Left renal pelvis (tissue), 4 donors: ENCODE measurements at places on chromosomes 5 and 9. TPM values are rescaled to one million over a fixed set of nuclear protein-coding genes. Genes with fewer than 3 reads are reported as not detected.

FAM169A gene
- 14.1 TPM for polyA plus RNA-seq

FYB1 gene
- polyA plus RNA-seq = 3.7 TPM

SFXN1 gene
- polyA plus RNA-seq = 32.9 TPM

FOXI1 gene
- polyA plus RNA-seq = 8.9 TPM

SPATA31E1 gene
- not detected for polyA plus RNA-seq

NUTM2F gene
- 0.07 TPM for polyA plus RNA-seq

DNA sequence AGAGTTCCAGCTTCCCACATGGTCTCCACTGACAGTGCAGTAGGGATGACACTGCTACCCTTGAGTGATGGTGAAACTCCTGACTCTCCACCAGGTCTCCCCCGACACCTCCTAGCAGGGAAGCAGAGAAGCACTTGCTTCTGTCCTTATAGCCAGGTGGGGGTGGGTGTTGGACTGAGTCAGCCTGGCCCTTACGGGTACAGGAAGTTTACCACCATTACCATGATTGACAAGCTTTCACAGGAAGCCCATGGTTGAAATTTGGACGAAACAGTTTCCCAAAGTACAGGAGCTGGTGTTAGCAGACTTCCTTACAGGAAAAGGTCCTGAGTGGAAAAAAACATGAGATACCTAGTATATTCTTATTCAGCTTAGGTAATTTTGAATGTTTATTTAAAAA lies 3.1 kb upstream of the FBXL7 start:
- no peak for DNase-seq

DNA sequence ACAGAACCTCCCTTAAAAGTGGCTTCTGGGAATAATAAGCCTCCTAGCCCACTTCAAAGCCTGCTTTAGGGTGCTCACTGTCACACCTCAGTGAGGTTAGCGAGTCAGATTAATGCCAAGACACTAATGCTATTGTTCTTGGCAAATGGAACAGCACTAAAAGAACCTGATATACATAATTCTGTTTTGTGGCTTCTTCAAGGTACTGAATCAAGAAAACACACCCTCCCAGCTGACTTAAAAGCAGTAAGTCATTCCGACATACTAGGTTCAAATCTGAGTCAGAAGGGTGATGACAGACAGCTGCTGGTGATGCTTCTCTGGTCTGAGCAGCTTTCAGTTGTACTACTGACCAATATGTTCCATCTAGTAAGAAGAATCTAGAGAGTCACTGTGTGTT lies 121.6 kb downstream of the OXCT1 start:
- no peak for DNase-seq

- no peak for DNase-seq
Observed at GRCh38 chr9:125405938-125406809, 144.5 kb downstream of the GAPVD1 start.

GRCh38 chr5:19531374-19531952 lies 456.5 kb downstream of the CDH18 start:
- DNase-seq = no peak

DNA sequence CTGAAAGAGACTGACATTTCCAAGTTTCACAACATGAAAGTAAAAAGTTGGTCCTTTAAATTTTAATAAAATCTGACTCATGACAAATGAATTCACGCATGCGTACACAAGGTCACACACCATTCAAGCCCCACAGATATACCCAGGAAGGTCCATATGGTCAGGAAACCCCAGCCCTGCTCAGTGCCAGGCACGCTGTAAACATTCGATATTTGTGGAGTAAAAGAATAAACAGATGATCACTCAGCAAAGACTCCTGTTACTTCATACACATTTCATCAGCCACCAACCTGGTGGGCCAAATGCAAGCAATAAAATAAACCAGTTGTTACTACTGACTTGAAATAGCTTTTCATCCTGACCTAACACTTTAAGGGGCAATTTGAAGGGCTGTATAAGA lies 158.0 kb upstream of the RETREG1 start:
- no peak for DNase-seq

GRCh38 chr9:135440620-135441019 lies 39.0 kb upstream of the PPP1R26 start:
- no peak for DNase-seq

DNA sequence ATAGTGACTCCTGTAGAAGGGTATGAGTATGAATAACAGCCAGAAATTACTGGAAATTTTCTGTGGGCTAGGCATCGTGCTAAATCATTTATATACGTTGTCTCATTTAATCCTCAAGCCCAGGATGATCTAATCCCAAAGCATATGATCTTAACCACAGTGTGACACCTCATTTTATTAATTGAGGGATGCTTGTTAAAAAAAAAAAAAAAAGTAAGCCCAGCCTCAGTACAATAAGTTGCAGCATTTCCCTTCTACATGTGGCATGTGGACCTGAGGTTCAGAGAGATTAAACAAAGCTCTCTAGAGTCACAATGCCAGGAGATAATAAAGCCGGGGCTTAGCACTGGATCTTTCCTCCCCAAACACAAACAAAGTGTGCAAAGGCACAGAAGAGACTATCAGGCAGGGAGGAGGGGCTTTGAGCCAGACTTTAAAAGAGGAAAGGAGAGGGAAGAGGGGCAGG lies 49.5 kb downstream of the KLF4 start:
- DNase-seq = no peak

- DNase-seq = no peak
Observed at GRCh38 chr5:4906786-4907185, 233.3 kb upstream of the ADAMTS16 start.

GRCh38 chr5:14141764-14142163 lies 1.4 kb upstream of the TRIO start:
- no peak for DNase-seq

GRCh38 chr5:154164249-154164581 lies 26.3 kb upstream of the GALNT10 start:
- DNase-seq = no peak

DNA sequence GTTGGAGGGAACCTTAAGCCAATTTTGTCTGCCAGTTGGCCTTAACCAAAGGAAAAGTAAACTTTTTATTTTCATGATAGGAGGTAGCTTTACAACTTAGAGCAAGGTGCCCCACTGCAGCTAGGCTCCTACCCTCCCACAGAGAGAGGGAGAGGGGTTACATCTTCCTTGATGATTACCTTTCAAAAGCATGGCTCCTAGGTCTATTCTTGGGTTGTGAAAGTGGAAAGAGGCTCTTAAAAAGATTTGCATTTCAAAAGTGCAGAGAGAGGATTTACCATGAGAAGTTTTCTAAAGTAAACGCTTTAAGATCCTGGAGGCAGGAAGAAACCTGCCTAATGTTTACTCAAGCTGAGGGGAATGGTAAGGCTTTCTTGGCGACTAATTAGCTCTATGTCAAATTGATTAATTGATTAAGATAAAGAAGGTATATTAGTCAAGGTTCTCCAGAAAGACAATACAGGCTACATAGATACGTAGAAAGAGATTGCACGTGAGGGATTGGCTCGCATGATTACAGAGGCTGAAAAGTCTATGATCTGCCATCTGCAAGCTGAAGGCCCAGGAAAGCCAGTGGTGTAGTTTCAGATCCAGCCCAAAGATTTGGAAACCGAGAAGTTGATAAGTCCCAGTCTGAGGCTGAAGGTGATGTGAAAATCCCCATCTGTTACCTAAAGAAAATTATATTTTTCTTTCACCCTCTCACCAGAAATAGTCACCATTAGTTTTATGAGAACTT lies 333.8 kb upstream of the CTNND2 start:
- no peak for DNase-seq

- no peak for DNase-seq
Observed at GRCh38 chr5:107887166-107887943, 216.6 kb upstream of the EFNA5 start.

DNA sequence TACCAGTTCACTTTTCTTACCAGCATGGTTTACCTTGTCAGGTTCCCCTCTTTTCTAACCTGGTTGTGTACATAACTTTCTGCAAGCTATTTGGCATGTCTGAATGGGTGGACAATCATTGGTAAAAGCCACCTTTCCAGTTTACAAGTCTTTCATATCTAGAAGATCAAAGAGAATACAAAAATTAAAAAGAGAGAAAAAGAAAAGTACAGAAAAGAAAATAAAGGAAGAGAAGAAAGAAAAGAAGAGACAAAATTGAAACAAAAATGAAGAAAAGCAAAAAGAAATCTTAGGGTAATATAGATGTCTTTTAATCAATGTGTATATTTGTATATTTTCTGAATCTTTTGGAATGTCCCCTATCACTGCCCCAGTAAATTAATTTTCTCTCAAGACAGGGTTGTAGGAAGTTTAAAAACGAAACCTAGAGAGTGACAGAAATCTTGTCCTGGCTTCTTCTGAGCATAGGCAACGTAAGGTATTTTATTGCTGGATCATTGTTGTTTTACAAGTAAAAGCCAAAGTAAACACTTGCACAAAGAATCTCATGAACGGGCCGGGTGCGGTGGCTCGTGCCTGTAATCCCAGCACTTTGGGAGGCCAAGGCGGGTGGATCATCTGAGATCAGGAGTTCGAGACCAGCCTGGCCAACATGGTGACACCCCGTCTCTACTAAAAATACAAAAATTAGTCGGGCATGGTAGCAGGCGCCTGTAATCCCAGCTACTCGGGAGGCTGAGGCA lies 98.7 kb upstream of the IFNE start:
- no peak for DNase-seq

DNA sequence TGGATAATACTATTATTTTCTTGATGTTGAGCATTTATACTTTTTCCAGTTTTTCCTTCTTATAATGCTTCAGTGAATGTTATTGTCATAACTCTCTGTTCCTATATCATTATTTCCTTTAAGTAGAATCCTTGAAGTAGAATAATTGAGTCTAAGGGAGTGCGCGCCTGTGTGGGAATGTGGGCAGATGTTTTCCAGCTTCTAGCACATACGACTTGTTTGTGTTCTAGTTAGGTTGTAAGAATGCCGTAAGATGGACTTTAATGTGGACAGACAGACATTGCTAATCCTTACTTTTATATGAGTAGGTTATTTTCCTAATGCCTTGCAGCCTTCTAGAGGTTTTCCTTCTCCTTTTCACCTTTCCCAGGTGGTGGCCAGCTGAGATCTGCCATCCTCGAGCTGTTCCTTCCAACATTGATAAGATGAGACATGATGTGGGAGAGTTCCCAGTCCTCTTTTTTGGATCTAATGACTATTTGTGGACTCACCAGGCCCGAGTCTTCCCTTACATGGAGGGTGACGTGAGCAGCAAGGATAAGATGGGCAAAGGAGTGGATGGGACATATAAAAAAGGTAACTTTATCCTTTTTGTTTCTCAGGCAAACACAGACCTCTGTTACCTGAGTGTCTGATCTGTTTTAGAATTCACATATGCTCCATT lies 34.2 kb downstream of the RAB24 start:
- DNase-seq = no peak

DNA sequence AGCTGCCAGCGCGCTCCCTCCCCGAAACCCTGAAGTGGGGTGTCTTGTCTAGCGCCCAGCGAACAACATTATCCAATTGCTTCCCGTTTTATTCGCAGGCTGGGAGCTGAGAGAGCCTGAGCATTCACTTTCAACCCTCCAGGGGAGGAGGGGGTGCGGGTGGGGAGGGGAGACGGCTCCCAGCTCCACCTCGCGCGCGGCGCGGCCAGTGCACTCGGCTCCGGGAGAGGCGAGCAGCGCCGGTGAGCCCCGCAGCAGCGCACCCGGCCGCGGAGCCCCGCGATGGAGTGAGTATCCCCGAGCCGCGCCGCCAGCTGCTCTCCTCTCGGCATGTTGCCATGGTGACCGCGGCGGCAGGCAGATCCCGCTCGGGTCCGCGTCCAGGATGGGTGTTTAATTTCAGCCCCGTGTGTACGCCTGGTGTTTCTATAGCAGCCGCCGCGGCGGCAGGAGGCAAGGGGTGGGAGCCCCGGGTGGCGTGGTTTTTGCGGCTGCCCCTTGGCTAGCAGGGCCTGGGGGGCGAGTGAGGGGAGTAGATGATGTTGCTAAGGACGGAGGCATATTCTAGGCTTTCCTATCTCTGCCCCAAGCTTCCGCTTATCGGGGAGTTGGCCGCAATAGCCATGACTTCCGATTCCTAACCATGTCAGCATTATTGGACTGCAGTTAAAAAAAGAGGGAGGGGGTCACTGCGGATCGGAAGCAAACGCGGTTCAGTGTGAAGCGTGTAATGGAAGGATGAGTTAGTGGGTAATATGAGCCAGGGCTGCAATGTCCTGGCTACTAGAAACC lies 139.2 kb upstream of the PALM2AKAP2 start:
- peak; percentile 39 for DNase-seq
